ENCODE measurements at places on chromosomes 3 and 15.
A peak's percentile ranks its signal among the peaks of the same experiment; 100 is the strongest.

- DNase-seq: peak; percentile 41
Measured at GRCh38 chr3:196193133-196193735, 18.0 kb downstream of the ZDHHC19 start.

- no peak for DNase-seq
Measured at GRCh38 chr3:88211096-88211890, 61.5 kb downstream of the C3orf38 start.

DNA sequence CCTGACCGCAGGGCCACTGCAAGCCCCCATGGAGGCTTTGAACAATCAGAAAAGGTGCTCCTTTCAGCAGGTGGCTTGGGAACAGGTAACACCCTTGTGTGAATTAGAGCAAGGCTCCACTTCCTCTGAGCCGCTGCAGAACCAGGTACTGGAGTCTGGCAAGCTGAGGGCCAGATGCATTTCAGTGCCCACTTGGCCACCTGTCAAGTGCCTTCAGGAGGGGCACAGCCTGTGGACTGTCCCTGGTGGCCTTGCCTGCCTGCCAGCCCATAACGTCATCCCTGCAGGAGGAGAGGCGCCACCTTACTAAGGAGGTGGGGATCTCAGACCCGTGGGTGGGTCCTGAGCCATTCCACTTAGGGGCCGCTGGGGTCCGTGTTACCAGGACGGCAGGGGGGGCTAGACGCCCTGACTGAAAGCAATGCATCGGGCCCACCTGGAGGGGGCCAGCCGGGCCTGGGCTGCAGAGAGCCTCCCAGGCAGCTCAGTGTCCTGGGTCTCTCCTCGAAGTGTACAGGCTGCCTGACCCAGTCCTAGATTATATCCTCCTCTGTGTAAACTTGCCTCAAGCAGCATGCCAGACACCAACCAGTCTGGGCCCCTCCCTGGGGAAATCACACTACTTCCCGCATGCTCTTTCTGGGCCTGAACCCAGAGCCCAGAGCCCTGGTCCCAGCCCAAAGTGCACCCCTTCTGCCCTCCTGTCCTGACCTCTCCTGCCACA lies 16.1 kb downstream of the SPTBN5 start:
- DNase-seq: no peak

- DNase-seq: no peak
Measured at GRCh38 chr3:63617391-63617790, 35.1 kb upstream of the SNTN start.

Data from suppressor macrophage treated with lipopolysaccharide for 1 hour (primary cell).